SHP77 (cell line): ENCODE measurements at places on chromosomes 11 and 22.

DNA sequence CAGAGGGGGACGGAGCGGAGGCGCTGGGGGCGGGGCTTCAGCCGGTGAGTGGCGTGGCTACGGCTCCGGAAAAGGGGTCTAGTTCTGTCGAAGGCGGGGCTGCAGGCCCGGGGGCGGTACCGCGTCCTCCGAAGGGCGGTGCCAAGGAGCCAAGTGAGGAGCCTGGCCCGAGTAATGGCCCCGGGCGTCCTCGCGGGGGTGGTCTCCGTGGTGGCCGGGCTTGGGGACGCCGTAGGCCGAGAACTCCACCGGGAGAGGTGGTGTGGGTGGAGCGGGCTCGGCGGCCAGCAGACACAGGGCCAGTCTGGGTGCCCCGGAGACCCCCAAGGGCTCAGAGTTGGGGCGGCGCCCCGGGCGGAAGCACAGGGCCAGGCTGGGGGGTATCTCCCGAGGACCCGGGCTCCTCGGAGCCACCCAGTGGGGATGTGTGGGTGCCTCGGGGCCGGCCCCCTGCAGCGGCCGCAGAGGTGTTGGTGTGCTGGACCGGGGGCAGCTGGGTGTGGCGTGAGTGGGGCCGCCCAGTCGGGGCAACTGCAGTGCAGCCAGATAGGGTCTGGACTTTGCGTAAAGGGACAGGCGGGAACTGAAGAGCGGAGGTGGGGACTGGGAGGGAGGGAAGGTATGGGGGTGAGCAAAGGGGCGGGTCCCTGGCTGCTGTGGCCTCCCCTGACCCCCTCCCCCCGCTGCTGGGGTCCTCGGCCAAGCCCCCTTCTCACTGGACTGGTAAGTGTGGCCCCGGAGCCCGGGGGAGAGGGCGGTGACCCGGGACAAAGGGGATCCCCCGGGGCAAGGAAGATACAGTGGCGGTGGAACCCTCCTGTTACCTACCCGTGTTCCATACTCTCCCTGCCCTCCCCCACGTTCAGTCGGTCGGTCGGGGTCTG lies 838 bp downstream of the FKBP2 start:
- DNase-seq = no peak

DNA sequence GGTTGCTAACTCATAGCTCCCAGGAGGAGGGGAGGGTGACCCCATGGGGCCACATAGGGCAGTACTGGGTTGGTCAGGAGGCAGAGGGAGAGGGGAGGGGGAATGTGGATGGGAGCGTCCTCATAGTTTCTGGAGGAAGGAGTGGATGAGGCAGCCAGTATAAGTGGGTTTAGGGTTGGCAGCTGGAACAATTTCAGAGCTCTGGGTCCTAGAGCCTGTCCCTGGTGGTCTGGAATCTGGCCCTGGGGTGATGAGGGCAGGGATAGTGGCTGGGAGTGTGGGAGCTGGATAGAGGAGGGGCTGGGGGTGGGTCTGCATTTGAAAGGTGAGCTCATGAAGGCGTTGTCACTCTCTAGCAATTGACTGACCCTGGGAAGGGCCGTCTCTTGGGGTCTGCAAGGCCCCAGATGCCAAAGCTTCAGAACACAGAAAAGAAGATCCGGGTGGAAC lies 5.3 kb upstream of the MRGPRG start:
- no peak for DNase-seq

GRCh38 chr22:19916006-19916405 lies 25.6 kb upstream of the COMT start:
- no peak for DNase-seq

- DNase-seq = no peak
Observed at GRCh38 chr11:94734563-94735275, 33.4 kb upstream of the AMOTL1 start.

DNA sequence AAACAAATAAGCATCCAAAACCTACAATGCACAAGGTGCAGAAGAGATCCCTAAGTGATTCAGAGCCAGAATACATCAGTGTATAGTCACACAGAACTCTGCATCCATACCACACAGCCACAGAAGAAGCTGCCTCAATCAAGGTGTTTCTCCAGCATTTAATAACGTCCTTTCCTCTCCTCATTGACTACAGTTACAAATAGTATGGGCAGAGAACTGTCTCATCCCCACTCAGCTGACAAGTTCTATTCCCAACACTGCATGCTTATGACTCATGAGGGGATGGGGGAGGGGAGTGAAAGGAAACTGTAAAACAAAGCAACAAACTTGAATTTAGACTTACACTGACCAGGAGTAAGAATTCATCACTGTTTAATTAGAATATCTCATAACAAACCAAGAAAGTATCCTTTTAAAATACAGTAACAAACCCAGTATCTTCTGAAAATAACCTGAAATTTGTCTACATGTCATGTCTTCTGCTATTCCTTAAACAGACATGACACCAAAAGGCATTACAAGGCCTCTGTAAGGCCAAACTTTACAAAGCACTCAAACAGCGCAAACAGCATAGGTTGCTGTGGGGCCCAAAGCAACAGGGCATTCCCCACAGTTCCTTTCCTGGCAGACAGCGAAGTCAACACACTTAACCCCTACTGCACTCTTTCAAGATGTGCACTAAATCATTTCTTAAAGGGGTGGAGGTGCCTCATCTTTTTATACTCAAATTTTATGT lies 29.3 kb downstream of the CELF1 start:
- no peak for DNase-seq

DNA sequence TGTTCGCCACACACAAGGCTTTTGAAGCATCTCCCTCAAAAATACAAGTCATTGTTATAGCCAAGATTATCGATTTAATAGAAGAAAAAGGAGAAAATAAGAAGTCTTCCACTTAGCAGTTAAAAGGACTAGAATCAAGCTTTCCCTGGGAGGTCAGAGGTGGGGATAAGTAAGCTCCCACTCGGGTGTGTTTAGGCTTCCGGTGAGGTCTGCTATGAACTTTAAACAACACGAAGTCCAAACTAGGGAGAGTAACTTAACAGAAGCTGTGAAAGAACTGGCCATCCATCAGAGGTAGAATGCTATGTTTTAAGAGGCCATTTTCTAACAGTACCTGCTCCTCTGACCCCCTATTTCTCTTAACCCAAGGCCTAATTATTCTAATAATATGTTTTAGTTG lies 91.4 kb upstream of the APOA1 start:
- no peak for DNase-seq

DNA sequence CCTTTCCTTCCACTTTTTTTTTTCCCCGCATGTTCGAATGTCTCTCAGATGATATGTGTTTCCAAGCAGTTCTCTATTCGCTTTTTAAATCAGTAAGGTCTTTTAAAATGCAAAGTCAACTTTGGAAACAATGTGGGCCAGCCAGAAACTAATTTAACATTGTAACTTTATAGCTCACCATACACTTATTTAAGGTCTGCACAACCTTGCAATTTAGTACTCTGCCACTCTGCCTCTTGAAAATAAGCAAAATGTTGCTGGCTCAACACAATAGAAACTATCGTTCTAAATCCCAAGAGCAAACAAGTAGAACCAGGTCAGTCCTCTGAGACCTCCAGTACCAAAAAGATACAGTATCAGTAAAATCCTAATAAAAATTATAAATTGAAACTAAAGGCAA lies 109.0 kb downstream of the SIK3 start:
- no peak for DNase-seq

GRCh38 chr22:25996669-25997068 lies 172.6 kb upstream of the SEZ6L start:
- DNase-seq = no peak

- DNase-seq = no peak
Observed at GRCh38 chr11:73152861-73153483, 10.9 kb upstream of the FCHSD2 start.

- DNase-seq = no peak
Observed at GRCh38 chr11:76567261-76567660, 103.3 kb downstream of the LRRC32 start.

- DNase-seq = no peak
Observed at GRCh38 chr11:69157822-69158231, 2.1 kb downstream of the SMIM38 start.

DNA sequence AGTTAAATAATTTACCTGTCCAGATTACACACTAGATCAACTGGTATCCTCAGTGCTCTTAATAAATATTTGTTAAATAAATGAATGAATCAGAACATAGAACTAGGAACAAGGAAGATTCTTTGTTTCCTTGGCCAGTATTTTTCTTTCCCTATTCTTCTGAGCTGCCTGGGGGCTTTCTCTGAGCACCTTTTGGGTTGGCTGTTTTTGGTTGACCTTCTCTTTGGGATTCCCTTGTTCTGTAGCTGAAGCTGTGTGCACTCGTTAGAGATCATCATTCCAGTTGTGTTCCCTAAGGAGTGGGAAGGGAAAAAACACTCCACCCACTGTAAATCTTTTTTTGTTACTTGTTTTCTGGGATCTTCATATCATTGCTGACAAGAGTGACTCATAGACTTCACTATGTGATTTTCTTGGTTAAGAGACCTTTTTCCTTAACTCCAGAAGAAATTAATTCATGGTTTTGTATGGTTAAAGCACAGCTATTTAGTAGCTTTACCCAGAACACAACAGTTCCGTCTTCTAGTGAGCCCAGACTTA lies 84.3 kb downstream of the STIM1 start:
- DNase-seq = no peak

GRCh38 chr22:24265734-24266133 lies 4.9 kb upstream of the SPECC1L start:
- no peak for DNase-seq

GRCh38 chr11:96084610-96085318 lies 160.9 kb upstream of the MTMR2 start:
- no peak for DNase-seq

GRCh38 chr11:46898396-46899095 lies 19.8 kb downstream of the LRP4 start:
- no peak for DNase-seq
